ENCODE measurements at places on chromosomes 2 and 18.

GRCh38 chr2:48452108-48452507 lies 77.8 kb upstream of the STON1 start:
- no peak for DNase-seq

- no peak for DNase-seq
Observed at GRCh38 chr2:140383781-140384180, 1603.6 kb upstream of the NXPH2 start.

DNA sequence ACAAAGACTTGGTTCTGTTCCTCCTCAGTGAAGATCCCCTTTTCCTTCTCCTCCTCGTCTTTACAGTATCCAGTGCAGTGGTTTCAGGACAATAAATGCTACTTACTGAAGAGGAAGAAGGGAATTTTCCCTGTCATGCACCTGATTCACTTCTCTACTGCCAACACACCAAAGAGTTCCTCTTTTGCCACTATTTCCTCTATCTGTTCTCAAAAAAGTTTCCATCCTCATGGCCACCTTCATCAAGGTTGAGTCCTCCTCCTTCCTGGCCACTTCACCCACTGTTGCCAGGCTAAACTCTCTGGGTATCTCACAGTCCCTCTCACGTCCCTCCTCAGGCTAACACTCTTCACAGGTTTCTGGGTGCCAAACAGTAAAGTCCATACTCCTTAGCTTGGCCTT lies 41.7 kb downstream of the PLEKHM3 start:
- DNase-seq: no peak

DNA sequence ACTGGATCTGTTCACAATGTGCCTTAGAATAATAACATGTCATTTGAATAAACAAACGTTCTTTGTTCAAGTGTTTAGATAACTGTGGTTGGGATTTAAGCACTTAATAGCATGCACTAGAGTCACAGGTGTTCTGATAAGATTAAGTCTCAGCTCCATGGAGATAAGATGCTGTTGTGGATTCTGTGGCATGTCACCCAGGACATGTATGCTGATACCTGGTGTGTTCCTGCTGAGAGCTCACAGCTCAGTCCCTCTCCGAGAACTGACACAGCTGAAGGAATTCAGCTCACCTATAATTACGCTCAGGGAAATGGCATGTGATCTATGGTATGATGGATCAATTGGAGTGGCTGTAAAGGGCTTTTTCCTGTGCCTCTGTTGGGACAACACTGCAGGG lies 75.4 kb upstream of the ST6GAL2 start:
- no peak for DNase-seq

DNA sequence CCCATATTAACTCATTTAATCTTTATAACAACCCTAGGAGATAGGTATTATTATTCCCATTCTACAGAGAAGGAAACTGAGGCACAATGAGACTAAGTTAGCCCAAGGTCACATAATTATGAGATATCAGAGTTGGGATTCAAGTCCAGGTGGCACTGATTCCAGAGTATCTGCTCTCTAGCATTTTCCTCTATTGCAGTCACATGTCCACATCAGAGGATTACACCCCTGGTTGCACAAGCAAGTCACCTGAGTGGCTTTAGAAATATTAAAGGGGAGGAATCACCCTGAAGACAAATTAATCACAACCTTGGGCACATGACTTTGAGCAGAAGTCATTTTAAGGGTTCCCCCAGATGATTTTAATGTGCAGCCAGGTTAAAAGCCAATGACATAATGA lies 23.8 kb downstream of the SRD5A2 start:
- DNase-seq: no peak

GRCh38 chr18:37309059-37309458 lies 256.5 kb downstream of the CELF4 start:
- no peak for DNase-seq

- DNase-seq: no peak
Observed at GRCh38 chr2:27038631-27039339, 6.0 kb downstream of the TMEM214 start.

- DNase-seq: no peak
Observed at GRCh38 chr2:45988879-45989278, 308.3 kb upstream of the EPAS1 start.

- DNase-seq: no peak
Observed at GRCh38 chr18:24000613-24001490, 13.7 kb upstream of the TTC39C start.

DNA sequence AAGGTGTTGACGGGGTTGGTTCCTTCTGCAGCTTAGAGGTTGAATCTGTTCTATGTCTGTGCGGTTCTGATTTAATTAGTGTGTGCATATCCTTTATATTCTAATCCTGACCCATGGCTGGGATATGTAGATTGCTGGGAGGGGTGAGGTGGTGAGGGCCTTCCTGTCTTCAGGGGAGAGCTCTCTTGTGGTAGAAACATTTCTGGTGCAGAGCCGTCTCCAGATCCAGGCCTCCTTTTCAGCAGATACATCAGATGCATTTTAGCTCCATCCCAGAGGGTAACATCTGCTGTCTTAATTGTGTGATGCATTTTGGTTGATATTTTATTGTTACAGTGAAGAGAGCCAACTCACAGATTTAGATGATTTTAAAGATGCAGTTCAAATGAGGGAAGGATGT lies 227.8 kb downstream of the AGAP1 start:
- DNase-seq: no peak

DNA sequence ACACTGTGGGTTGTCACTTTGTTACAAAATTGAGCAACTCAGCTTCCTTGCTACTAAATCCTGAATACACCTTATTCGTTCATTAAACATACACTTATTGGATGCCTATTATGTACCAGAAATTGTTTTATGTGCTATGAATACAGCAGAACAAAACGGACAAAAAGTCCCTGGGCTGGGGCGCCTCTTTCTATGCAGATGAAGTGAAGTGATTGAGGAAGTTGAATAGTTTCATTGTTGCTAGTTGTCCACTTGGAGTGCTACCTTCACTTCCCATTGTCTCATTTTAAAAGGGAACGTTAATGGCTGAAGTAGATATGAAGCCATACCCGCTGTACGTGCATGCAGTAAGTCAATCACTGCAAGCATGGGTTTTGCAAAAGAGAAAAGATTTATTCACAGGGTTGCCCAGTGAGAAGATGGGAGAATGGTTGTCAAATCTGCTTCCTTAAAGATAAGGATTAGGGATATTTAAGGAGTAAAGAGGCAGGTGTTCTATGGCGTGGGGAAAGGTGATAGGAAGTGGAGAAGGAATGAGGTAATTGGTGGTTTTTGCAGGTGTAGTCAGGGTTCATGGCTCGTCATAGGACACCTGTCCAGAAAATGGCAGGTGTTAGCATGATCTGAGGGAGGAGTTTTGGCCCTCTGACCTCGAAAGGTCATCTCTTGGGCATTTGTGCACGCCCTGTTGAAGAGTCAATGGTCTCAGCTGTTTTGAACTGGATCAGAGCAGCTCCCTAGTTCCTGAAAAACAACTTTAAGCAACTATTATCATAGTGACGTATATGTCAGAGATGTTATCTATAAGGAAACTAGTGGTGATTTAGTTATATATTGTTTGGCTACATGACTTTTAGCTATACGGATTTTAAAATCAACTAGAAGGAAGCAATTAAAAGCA lies 23.5 kb downstream of the TRPM8 start:
- no peak for DNase-seq

GRCh38 chr2:57674743-57675142 lies 371.9 kb upstream of the VRK2 start:
- no peak for DNase-seq

DNA sequence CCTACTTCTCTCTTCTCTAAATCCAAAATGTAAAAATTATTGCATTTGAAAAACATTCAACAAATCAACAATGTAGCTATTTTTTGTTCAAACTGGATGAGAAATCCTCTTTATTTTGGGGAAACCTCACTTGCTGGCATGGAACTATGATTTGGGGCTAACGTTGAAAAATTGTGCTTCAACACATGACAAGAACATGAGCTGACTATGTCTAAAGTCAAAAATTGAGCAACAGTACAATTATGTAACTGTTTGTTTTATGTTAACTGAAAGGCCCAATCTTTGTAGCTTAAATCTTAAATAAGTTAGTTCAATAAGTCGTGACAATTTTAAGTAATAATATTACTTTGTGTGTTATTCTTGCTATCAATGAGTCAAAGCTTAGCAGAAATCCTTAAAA lies 67.3 kb downstream of the TMEFF2 start:
- no peak for DNase-seq

DNA sequence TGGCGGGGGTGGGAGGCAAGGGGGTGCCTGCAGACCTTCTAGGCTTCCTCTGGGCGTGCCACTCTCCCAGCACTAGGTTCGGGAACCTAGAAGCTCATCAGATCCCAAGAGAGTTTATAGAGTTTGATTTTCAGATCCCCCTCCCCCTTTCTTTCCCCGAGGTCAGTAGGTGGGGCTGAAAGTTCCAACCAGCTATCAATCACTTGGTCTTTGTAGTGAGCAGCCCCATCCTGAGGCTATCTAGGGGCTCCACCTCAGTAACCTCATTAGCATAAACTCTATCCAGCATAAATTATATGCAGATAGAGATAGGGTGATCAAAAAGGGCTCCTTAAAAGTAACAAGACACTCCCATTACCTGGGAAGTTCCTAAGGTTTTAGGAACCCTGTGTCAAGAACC lies 32.8 kb downstream of the ERLEC1 start:
- DNase-seq: no peak

DNA sequence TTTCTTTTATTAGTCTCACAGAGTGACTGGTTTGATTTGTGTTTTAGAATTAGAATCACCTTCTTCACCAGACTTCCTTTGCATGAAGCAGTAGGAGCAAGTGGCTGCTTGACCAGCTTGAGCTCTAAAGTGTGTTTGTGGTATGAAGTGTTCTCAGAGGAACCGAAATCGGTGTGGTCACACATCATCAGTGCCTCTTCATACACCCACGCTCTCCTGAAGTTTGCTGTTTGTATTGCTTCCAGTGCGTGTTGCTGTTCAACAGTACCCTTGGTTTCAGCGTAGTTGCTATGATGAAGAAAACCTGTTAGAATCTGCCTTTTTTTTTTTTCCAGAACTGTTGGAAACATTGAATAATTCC lies 77.9 kb downstream of the LIMS1 start:
- DNase-seq: peak; percentile 51

DNA sequence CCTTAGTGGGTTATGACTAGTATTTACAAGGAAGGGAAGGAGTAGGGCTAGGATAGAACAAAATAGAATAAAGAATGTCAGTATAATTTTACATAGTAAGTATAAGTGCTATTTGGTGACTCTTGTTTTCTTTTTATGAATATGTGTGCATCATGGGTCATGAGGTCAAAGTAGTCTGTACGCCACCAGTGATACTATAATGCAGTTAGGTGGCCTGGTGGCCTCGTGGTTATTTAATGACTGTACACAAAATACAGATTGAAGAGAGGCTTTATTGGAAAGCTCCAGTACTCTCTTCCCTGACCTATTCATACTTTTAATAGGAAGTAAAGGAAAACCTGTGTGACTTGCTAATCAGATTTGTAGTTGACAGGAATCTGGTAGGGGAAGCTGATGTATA lies 27.3 kb downstream of the CAB39 start:
- DNase-seq: no peak

DNA sequence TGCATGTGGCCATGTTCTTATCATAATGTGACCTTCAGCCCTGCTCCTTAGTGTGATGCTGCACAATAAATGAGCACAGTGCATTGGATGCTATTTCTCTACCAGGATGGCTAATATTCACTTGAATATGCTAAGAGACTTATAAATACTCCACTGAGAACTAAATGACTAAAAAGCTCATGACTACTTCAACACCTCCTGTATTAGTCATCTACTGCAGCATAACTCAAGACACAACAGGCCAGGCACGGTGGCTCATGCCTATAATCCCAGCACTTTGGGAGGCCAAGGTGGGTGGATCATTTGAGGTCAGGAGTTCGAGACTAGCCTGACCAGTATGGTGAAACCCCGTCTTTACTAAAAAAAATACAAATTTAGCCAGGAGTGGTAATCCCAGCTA lies 213.4 kb downstream of the RND3 start:
- DNase-seq: no peak

DNA sequence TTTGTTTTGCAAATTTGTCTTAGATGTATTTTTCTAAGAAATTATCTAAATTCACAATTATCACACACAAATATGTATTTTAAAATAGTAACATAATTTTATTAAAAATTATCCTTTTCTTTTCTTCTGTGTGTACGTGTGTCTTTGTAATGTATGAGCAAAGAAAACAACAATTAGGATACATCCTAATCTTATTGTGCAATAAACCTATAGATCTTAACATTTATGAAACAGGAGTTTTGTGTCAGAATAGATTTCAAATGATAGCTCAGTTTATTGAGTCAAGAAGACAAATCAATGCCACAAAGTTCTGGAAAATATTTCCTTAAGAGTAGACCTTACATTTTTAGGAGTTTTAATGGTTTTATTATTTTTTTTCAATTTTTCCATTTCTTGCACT lies 212.2 kb downstream of the KCNJ3 start:
- DNase-seq: no peak

- no peak for DNase-seq
Observed at GRCh38 chr18:45938488-45938935, 28.6 kb downstream of the EPG5 start.

DNA sequence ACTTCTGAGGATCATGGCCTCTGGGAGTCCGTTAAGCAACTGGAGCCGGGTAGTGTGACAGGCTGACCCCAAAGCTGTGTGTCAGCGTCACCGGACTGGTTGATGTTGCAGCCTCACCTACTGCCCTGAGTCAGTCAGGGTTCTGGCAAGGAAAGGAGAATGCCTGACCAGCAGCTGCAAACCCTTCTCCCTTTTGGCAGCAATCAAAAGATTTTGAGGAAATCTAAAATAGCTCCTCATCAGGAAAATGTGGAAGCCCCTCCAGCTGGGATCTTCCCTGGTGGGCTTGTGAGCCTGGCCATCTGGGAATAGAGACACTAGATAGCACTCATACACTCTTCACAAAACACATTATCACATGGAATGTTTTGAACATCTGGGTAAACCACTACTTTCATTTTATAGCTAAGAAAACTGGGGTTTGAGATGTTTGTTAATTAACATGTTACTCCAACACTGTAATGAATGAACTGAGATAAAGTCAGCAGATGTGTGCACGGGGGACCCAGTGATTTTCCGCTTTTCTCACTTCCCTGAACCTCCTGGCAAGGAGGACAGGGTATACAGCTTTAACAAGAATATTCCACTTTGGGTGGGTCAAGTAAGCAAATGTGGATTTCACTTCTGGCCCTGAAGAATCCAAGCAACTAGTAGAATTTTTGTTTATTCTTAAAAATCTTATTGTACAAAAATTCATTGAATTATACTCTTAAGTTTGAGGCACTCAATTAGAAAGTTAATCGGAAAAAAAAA lies 24.7 kb downstream of the CLUL1 start:
- no peak for DNase-seq

Measured in transverse colon (tissue), 4 donors.